ENCODE measurements at places on chromosomes 12 and 14.

DNA sequence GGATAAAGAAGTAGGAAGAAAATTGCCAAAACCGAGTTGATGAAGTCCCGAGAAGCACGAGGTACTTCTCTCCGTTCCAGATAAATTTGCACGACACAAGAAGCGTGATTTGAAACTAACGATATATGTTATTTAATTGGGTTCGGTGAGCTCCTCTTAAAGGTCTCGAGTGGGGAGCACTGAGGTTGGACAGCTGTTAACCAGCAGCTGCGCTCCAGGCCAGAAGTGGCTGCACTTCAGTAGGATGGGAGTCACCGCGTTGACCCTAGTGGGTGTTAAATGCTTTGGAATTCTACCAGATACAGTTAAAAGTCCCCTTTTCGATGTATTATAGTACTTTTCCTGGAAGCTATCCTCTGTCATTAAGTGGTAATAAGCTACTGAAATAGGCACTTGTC, 953 bp upstream of the DCAF5 start:
- no peak for DNase-seq

GRCh38 chr12:109763201-109763841, 49.7 kb downstream of the FAM222A start:
- peak; percentile 23 for DNase-seq

DNA sequence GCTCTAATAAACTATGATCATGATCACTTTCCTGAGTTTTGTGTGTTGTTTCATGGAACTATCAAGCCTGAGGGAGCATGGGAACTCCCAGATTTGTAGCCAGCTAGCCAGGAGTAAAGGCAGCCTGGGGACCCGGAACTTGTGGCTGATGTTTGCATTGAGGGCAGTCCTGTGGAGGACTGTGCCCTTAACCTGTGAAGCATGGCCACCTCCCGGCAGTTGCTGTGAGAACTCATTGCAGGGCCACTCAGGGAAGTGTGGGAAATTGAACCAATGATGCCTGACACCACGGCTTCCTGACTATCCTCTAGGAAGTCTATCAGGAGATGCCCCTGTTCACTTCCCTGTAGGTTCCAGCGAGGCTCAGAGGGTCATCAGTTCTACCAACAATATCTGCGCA, 250.6 kb downstream of the DAD1 start:
- DNase-seq = no peak

GRCh38 chr14:25044106-25044698, 5.7 kb downstream of the STXBP6 start:
- DNase-seq = no peak

DNA sequence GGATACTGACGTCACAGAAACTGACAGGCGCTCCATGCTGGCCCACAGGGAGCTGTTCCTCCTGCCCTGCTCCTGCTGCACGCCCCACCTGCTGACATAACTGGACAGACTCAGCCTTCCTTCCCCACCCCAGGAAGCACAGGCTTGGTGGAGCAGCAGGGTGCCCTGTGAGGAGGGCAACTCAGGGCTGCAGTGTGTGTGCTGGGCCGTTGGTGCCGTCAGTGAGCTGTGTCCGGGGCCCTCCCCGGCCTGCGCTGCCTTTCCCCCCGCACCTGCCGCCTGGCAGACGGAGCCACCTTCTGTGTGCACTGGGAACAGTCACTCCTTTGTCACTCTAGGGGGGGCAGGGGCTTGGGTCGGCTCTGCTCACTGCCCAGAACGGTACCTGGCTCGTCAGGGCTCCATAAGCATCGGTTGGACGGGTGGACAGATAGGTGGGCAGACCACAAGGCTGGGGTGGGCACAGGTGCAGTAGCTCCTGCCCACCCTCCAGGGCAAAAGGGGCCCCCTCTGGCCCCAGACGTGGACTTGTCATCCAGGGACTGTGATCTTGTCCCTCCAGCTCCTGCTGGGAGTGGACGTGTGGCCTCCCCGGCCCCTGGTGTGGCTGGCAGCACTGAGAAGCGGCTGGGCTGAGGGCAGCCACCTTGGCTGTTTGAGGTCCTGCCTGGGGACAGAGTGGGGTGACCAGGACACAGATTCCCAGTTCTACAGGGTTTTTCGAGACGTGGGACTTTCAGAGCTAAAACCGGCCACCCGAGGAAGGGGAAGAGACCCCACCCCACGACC, 32.8 kb downstream of the FBRSL1 start:
- DNase-seq = no peak

GRCh38 chr14:65478596-65478995, 66.1 kb downstream of the FUT8 start:
- DNase-seq = no peak

- no peak for DNase-seq
Measured at GRCh38 chr14:35925319-35925718, 99.2 kb downstream of the BRMS1L start.

GRCh38 chr14:104577847-104578301, 1.7 kb upstream of the C14orf180 start:
- no peak for DNase-seq

GRCh38 chr14:69092840-69093422, 60.0 kb downstream of the DCAF5 start:
- no peak for DNase-seq

- no peak for DNase-seq
Measured at GRCh38 chr12:120710805-120711296, 593 bp downstream of the UNC119B start.

DNA sequence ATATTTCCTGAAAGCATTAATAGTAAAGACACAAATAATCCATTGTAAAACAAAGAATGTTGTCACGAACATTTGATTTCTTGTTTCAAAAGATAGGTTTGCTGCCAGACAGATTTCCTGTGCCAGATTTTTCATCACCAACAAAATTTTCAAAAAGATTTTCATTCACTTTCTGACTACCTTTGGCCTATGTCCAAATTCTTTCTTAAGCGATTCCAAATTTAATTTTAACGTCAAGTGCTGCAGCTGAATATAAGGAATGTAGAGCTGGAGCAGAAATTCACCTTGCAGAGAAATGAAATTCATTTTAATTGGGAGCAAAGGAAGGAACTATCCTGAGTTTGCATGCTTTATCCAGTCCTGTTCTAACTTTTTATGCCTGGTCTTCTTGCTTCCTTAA, 277.4 kb downstream of the CCER1 start:
- no peak for DNase-seq

GRCh38 chr12:46628176-46628575, 197.6 kb downstream of the SLC38A4 start:
- DNase-seq = no peak

- DNase-seq = peak; percentile 67
Measured at GRCh38 chr12:123120452-123121166, 30.3 kb downstream of the PITPNM2 start.

DNA sequence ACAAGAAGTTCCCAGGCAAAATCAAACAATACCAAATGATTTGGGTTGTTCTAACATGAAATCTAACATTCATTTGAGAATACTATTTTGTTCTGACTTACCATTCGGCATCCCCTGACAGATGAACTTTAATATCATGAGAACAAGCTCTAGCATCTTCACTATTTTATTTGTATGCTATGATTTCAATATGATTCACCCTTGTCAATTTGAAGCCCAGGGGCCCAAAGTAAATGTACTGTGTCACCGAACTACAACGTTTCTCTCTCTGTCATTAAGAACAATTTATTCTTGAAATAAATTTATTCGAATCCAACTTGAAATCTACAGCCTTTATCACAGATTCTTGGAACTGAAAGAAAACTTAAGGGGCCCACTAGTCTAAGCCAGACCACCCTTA, 146.2 kb upstream of the RASSF8 start:
- DNase-seq = no peak

DNA sequence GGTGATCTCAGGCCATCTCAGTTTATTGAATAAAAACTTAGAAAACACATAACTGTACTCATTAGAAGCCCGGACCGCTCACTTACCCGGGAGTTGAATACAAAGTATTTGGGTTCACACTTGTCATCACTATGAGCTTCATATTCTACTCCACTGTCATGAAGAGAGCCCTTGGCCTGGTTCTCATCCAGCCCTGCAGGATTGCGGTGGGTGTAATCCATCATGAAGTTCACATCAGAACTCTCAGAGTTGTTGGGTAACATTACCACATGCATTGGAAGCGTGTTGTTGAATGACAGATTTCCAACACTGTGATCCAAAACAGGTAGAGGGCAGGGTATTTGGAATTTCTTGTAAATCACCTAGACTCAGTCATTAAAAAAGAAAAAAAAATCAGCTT, 47.4 kb downstream of the SLC38A4 start:
- no peak for DNase-seq

GRCh38 chr12:42776396-42776795, 186.8 kb upstream of the PRICKLE1 start:
- no peak for DNase-seq

- DNase-seq = no peak
Measured at GRCh38 chr14:101069666-101070362, 166.3 kb upstream of the RTL1 start.

DNA sequence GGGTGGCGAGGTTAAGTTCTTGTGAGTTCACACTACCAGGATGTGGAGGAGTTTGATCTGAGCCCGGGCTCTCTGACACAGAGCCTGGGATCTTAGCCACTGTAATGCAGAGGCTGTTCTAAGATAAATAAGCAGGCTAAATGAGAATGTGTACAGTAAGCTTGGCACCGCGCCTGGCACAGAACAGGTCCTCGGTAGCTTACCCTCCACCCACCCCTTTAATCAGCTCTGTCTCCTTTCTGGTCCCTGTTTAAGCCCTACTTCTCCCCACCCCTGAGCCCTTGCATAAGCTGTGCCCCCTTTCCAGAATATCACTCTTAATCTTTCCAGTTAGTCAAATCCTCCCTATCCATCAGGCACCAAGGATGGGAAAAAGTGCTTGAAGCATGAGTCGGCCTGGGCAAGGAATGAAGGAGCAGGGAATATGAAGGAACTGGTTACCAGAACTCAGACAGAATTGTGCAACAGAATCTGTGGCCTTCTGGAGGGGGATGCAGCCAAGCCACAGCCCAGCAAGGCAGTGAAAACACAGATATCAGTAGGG, 32.8 kb upstream of the CMKLR1 start:
- no peak for DNase-seq

DNA sequence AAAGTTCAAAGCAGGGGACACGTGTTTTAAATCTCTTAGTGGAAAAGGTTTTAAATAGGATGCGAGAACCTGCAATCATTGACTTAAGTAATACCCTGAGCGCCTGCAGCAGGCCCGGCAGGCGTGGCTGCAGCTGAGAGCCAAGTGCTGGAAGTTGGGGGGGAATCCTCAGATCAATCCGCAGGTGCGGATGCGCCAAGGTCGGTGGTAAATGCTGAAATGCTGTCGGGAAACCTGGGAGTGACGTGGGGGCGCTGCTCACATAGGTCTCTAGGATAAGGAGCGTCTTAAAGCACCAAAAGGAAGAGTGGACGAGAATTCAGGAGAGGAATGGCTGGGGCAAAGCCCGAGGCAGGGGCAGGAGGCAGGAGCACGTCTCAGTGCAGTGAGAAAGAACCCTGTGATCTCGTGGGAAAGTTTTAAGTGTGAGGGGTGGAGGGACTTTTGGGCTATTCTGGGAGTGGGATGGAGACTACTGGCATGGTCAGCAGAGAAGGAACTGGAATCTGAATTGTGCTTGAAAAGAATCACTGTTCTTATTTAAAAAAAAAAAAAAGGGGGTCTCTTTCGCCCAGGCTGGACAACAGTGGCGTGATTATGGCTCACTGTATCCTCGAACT, 883 bp upstream of the CDCA4 start:
- DNase-seq = peak; percentile 44

DNA sequence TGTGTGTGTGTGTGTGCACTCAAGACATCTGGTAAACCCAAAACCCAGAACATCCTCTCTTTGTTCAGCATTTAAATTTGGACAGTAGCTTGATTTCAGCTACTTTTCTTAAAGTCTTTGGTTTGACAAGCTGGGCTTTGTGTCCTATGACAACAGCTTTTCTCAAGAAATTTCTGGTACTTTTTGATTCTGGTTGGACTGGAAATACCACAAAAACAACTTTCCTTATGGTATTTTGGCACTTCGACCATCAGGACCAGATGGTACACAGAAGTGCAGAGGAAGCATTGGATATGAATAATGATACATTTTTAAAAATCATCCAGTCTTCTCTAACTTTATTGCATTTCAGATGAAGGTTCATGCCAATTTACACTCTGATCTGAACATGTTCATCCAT, 286.6 kb upstream of the FLRT2 start:
- DNase-seq = no peak

DNA sequence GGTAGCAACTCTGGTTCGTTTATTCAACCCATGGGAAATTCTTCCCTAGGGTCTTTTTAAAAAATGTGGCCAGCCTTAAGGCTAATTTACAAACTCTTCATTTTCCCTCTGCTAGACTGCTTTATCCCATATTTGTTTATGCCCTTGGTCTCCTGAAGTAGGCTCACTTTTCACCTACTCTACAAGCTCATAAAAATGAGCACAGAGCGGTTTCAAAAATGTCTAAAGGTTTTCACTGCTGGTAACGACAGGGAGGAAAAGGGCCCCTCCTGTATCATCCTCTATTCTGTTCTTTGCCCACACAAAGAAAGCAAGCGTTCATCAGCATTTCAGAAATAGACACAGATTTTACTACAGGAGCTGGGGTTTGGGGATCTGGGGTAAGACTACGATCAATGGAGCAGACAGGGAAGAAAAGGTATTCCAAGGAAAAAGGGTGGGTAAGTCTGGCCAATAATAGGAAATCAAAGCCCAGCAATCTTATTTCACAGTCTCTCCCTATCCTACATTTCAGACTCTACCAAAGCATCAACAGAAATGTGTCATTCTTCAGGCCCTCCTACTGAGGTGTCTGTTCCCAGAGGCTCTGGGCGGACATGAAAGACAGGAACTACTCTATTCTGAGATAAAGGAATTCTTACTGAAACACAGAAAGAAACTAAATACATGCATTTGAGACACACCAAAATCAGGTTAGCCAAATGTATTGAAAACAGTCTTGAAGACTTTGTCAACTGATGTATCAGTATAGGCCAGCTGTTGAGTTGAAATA, 86.4 kb downstream of the SPPL3 start:
- no peak for DNase-seq

- DNase-seq = no peak
Measured at GRCh38 chr12:117827660-117828059, 141.1 kb downstream of the KSR2 start.

Measured in RPMI8226 (cell line).